ENCODE measurements at places on chromosomes 16 and 17.

DNA sequence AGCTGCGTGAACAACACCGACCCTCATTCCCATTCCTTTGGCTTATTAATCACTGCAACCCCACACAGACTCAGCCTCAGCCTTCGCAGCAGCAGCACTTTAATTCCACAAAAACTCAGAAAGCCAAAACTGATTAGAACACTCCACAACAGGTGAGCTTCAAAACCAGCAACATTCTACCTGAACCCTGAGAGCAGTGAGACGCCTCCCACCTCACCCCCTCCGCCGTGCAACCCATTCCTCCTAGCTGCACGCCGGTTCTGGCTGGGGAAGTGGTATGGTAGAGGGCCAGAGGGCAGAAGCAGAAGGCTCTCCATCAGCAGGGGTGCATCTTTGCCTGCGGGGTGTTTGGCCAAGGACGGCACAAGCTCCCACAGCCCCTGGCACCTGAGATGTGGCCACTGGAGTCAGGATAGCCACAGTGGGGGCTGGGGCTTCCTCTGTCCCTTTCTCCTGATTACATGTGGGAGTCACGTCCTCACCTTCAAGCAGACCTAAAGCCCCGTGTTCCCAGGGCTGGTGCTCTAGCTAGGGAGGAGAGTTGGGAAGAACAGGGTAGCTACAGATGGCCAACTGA lies 1.6 kb downstream of the BORCS6 start:
- no peaks in the 10 kb centered on the region for H3K36me3 ChIP-seq
- no peak overlapping the region for H3K27ac ChIP-seq
- H3K27me3 ChIP-seq = peaks cover 13% of the 10 kb centered on the region

GRCh38 chr16:85086347-85087291 lies 25.7 kb downstream of the CIBAR2 start:
- peak; percentile 73 for DNase-seq
- no peaks in the 10 kb centered on the region for H3K36me3 ChIP-seq
- peaks cover 73% of the 10 kb centered on the region for H3K4me1 ChIP-seq
- no peak overlapping the region for H3K4me3 ChIP-seq
- H3K27me3 ChIP-seq = peaks cover 22% of the 10 kb centered on the region

GRCh38 chr16:53852678-53853077 lies 148.7 kb downstream of the FTO start:
- peaks cover 33% of the 10 kb centered on the region for H3K4me1 ChIP-seq
- peaks cover 5% of the 10 kb centered on the region for H3K27me3 ChIP-seq
- DNase-seq = no peak

GRCh38 chr16:48164907-48165715 lies 9.3 kb upstream of the ABCC12 start:
- no peaks in the 10 kb centered on the region for H3K36me3 ChIP-seq
- H3K4me1 ChIP-seq = peaks cover 31% of the 10 kb centered on the region
- peak overlapping the region; percentile 7 for H3K27ac ChIP-seq
- H3K27me3 ChIP-seq = peaks cover 16% of the 10 kb centered on the region
- peak; percentile 85 for DNase-seq
- no peak overlapping the region for H3K4me3 ChIP-seq

- no peak overlapping the region for H3K27ac ChIP-seq
- peaks cover 4% of the 10 kb centered on the region for H3K4me1 ChIP-seq
- H3K27me3 ChIP-seq = peaks cover 9% of the 10 kb centered on the region
- DNase-seq = no peak
- H3K4me3 ChIP-seq = no peak overlapping the region
Measured at GRCh38 chr16:24491731-24492130, 47.6 kb upstream of the RBBP6 start.

- H3K27ac ChIP-seq = no peak overlapping the region
- H3K27me3 ChIP-seq = no peaks in the 10 kb centered on the region
- H3K4me3 ChIP-seq = no peak overlapping the region
- no peaks in the 10 kb centered on the region for H3K36me3 ChIP-seq
- H3K4me1 ChIP-seq = no peaks in the 10 kb centered on the region
- DNase-seq = no peak
Measured at GRCh38 chr17:69677130-69677529, 262.6 kb downstream of the MAP2K6 start.

DNA sequence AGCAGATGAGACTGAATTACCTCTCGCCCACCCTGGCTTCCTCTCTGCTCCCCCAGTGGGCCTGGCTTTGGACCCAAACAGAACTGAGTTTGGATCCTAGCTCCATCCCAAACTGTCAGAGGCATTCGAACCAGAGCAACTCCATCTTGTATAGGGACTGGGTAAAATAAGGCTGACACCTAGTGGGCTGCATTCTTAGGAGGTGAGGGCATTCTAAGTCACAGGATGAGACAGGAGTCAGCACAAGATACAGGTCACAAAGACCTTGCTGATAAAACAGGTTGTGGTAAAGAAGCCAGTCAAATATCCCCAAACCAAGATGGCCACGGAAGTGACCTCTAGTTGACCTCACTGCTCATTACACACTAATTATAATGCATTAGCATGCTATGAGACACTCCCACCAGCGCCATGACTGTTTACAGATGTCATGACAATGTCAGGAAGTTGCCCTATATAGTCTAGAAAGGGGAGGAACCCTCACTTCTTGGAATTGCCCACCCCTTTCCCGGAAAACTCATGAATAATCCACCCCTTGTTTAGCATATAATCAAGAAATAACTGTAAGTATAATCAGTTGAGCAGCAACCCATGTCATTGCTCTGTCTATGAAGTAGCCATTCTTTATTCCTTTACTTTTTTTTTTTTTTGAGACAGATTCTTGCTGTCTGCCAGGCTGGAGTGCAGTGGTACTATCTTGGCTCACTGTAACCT lies 44.4 kb downstream of the LYRM1 start:
- no peak for DNase-seq
- no peaks in the 10 kb centered on the region for H3K36me3 ChIP-seq
- no peak overlapping the region for H3K27ac ChIP-seq
- no peak overlapping the region for H3K4me3 ChIP-seq

DNA sequence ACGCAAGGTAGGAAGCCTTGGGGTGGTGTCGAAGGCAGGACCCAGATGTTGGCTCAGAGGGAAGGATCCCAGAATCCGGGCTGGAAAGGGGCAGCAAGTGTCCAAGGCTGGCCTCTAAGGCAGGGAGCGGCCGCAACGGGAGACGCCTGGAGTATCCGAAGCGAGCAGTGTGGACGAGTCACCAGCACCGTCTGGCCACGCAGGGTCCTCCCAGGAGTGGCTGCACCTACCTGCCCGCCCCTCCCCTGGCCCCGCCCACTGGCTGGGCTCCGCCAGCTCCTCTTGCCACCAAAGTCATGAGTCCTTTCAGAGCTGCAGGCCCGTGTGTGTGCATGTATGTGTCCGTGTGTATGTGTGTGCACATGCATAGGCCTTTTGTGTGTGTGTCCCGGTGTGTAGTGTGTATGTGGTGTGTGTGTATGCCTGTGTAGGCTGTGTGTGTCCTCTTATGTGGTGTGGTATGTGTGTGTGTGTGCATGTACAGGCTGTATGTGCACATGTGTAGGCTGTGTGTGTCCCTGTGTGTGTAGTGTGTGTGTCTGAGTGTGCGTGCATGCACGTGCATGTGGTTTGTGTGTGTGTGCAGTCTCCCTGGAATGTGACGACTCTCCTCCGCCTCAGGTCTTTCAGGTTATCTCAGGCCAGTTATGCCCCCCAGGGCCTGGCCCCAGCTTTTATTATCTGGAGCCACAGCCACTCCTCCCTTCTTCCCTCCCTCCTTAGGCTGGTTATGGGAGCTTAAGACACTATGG lies at the start of gene PRSS8:
TSS of gene PRSS8 (minus strand) at position 193 of the 752 bp plus-strand sequence. CDS start 229 bp downstream, outside the sequence.
- peak within 1 kb of the TSS; percentile 63 for H3K4me3 ChIP-seq

DNA sequence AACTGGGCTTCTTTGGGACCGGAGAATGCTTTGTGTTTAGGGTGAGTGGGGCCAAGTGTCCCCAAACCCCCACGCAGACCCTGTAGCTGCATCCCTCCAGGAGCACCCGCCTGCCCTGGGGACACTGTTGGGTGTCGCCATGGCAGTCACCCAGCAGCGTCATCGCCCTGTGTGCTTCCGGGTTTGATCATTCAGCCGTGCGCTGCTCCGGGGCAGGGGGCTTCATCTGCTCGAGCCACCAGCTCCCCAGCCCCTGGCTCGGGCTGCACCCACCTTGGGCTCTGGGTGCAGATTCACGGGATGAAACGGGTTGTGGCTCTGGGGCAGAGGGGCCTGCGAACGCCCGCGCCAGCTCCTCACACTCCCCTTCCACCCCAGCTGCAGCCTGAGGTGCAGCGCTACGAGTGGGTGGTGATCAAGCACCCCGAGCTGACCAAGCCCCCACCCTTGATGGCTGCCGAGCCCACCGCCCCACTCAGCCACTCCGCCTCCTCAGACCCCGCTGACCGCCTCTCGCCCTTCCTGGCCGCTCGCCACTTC lies 13.8 kb upstream of the ATP6V0C start:
- no peak for DNase-seq
- H3K27me3 ChIP-seq = peaks cover 3% of the 10 kb centered on the region
- peaks cover 6% of the 10 kb centered on the region for H3K36me3 ChIP-seq
- peaks cover 37% of the 10 kb centered on the region for H3K4me1 ChIP-seq

GRCh38 chr17:27544350-27545131 lies 86.4 kb upstream of the LGALS9 start:
- DNase-seq = no peak
- no peaks in the 10 kb centered on the region for H3K36me3 ChIP-seq
- no peak overlapping the region for H3K27ac ChIP-seq
- no peak overlapping the region for H3K4me3 ChIP-seq

DNA sequence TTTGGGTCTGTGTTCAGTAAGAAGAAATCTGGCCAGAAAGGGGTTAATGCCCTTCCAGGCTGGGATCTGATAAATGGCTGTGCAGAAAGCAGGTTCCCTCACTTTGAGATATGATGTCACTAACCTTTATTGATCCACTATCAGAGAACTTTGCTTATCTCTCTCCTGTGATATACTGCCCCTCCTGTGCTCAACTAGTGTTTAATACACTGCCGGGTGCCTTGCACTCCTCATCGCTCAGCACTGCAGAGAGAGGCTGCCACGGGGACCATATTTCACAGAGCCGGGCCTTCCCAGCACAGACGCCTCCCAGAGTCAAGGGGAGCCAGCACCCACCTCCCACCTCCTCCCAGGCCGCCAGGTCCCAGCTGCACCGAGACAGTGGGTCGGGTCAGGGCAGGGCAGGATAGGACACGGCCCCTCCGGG lies 20.2 kb downstream of the ZFHX3 start:
- H3K27ac ChIP-seq = peak overlapping the region; percentile 97
- peaks cover 95% of the 10 kb centered on the region for H3K4me1 ChIP-seq
- H3K27me3 ChIP-seq = peaks cover 12% of the 10 kb centered on the region
- no peaks in the 10 kb centered on the region for H3K36me3 ChIP-seq
- peak overlapping the region; percentile 70 for H3K4me3 ChIP-seq

DNA sequence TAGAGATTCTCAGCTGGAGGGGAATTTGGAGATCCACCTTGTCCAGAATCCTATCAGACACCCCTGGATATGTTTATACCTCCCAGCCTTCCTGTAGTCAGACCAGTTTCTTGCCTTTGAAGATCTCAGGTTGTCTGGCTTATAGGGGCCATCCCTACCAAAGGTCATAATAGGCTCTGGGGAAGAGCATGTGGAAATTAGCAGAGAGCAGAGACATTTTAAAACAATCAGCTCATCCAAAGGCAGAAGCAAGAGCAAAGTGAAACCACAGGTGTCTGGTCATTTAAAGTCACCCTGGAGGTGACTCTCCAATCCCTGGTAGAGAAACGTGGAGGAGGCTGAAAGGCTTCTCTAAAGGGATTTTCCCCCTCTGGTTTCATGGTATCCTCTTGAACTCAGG lies 299.3 kb upstream of the EEF2KMT start:
- H3K4me1 ChIP-seq = peaks cover 8% of the 10 kb centered on the region
- H3K36me3 ChIP-seq = no peaks in the 10 kb centered on the region
- no peak overlapping the region for H3K27ac ChIP-seq
- H3K27me3 ChIP-seq = peaks cover 21% of the 10 kb centered on the region
- no peak overlapping the region for H3K4me3 ChIP-seq

DNA sequence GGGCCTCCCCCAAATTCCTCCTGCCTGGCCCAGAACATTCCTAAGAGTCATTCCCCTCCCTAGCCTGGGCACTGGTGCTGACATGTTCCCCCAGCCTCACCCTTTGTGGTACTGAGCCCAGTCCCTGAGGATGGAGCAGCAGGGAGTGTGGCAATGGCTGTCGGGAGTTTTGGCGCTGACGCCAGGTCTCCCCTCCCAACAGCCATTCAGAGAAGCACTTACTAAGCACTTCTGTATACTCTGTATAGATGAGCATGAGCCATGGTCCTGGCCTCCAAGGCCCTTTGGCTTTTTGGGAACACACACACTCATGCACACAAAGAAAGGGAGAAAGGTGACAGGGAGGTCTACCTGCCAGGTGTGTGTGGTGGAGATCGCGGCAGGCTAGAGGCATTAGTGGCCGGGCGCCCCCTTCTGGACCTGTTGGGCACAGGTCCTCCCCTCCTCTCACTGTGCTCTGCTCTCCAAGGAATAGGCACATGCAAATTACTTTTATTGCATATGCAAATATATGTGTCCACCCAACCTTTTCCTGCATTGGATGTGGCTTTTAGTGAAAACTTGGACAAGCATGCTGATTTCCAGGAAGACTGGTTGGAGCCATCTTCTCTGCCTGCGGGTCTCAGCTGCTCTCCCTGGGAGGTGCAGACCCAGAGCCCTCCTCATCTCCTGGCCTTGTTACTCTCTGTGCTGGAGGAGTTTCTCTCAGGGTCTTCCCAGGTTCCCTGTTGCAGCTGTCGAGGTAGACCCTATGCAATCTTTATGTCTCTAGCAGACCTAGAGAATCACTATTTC lies 17.4 kb upstream of the C17orf107 start:
- H3K27me3 ChIP-seq = peaks cover 3% of the 10 kb centered on the region
- H3K4me1 ChIP-seq = peaks cover 13% of the 10 kb centered on the region
- no peak overlapping the region for H3K4me3 ChIP-seq
- no peak overlapping the region for H3K27ac ChIP-seq

- peaks cover 51% of the 10 kb centered on the region for H3K4me1 ChIP-seq
- H3K27me3 ChIP-seq = peaks cover 3% of the 10 kb centered on the region
- peaks cover 10% of the 10 kb centered on the region for H3K36me3 ChIP-seq
- no peak overlapping the region for H3K4me3 ChIP-seq
- no peak overlapping the region for H3K27ac ChIP-seq
- DNase-seq = no peak
Measured at GRCh38 chr17:1764284-1764683, 2.4 kb downstream of the SERPINF1 start.

DNA sequence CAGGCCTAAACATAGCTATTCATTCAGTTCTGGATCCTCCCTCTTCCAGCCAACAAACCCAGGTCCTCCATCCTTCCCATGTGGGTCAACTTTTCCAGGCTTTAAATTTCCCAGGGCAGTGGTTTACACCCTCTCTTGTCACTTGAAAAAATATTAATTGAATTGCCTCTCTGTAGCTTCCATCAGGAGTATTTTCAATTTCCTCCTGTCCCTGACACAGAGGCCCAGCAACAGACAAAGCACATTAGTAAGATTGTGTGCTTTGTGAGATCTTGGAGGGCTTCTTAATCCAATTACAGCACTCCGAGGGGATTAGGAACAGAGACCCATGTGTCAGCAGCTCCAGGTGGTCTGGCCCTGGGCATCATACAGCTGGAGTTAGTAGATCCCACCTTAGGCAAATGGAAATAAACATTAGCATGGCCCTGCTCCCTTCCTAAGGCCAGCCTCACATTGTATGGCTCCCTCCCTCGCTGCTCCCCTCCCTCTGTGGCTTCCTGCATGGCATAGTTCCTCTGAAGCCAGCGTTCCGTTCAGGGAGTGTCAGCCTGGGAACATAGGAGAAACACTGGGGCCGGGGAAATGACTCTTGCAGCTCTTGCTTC lies 132.7 kb upstream of the HSBP1 start:
- peaks cover 3% of the 10 kb centered on the region for H3K27me3 ChIP-seq
- H3K4me3 ChIP-seq = no peak overlapping the region
- peaks cover 29% of the 10 kb centered on the region for H3K4me1 ChIP-seq
- peaks cover 7% of the 10 kb centered on the region for H3K36me3 ChIP-seq
